ENCODE measurements at places on chromosomes 6 and 20.

GRCh38 chr6:132651062-132651461 is 7.9 kb downstream of the TAAR1 start:
- no peak for DNase-seq

DNA sequence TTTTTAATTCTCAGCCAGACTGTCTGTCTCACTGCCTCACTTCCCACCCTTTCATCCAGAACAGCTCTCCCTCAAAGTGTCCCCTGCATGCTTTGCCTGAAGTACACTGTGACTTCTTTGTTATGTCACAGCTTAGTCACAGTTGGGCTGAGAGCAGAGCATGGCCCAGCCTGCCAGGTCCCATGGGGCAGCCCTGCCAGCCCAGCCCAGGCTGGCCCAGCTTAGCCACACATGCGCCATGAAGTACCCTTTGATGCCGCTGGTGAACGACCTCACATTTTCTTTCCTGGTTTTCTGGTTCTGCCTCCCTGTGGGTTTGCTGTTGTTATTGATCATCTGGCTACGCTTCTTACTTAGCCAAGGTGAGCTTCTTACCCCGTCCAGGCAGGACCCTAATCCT is at the start of gene ADIG:
Gene ADIG, plus strand, starts transcription at position 185 of the 400 bp plus-strand sequence. Its CDS starts 54 bp downstream, at position 239.
- DNase-seq: no peak

- DNase-seq: no peak
These were observed 118.1 kb upstream of the PRDM1 start for GRCh38 chr6:105967917-105968602.

- DNase-seq: no peak
These were observed 56.7 kb downstream of the HDDC2 start for GRCh38 chr6:125245109-125245508.

- DNase-seq: no peak
These were observed 524.0 kb downstream of the UTRN start for GRCh38 chr6:144809120-144809519.

- no peak for DNase-seq
These were observed 63.7 kb downstream of the PRR18 start for GRCh38 chr6:166244353-166245045.

DNA sequence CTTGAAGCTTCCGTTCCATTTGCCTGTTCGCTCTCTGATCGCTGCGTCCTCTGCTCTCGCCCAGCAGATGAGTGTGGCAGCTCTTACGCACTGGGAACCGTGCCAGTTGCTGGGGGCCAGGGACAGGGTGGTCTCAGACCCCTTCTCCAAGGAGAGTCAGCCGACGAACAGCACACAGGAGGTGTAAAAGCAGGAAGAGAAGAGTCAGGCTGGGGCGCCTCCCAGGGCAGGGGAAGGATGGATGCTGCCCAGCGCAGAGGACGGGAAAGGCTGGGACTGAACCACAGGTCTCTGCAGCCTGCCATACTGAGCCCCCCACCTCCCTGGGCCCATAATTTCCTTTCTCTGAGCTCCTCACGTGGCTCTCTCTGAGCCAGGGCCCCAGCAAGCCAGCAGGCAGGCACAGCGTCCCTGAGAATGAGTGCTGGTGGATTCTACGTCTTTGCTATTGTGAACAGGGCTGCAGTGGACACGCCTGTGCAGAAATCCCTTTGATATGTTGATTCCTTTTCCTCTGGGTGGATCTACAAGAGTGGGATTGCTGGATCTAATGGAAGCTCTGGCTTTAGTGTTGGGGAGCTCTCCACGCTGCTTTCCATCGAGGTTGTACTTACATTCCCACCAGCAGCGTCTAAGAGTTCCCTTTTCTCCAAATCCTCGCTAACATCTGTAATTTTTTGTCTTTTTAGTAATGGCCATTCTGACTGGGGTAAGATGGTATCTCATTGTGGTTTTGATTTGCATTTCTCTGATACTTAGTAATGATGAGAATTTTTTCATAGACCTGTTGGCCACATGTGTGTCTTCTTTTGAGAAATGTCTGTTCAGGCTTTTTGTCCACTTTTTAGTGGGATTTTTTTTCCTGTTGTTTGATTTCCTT is 104.1 kb downstream of the PSMB1 start:
- no peak for DNase-seq

- DNase-seq: no peak
These were observed 101.1 kb downstream of the ZFAND3 start for GRCh38 chr6:37920667-37921066.

DNA sequence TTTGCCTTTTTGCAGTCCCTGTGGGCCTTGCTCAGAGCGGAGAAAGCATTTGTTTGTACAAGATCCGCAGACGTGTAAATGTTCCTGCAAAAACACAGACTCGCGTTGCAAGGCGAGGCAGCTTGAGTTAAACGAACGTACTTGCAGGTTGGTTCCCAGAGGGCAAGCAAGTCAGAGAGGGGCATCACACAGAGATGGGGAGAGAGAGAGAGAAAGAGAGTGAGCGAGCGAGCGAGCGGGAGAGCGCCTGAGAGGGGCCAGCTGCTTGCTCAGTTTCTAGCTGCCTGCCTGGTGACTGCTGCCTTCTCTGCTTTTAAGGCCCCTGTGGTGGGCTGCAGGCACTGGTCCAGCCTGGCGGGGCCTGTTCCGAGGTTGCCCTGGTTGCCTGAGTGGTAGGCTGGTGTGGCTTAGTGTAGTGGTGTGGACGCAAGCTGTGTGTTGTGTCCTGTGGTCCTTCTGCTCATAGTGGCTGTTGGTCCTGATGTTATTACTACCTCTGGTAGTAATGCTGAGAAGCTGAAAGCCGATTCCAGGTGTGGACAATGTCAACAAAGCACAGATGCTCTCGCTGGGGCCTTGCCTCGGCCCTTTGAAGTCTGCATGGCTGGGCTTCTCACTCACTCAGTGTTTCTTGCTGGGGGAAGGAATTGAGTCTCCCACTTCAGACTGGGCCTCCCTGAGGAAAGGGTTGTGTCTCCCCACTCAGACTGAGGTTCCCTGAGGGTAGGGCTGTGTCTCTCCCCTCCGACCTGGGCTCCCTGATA is 12.1 kb downstream of the VEGFA start:
- no peak for DNase-seq

- DNase-seq: peak; percentile 57
These were observed 31.3 kb upstream of the ZSCAN23 start for GRCh38 chr6:28474441-28475219.

- peak; percentile 26 for DNase-seq
These were observed 95.5 kb upstream of the PRND start for GRCh38 chr20:4626228-4626627.

Data from GM06990 (cell line).